Fibroblast of skin of left quadriceps (primary cell): ENCODE measurements at places on chromosomes 4 and X.

DNA sequence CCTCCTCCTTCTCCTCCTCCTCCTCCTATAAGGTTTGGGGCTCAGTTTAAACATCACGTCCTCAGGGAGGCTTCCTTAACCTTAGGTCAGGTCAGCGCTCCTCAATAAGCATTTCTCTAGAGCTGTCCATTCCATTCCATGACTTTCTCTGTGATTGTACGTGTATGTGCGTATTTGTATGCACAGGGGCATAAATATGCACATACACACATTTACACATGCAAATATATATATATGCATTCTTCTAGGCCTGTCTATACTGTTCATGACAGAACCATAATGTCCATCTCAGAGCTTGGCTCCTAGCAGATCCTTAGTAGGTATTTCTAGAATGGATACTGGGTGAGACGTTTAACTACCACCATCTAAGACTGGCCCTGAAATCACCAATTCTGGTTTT is 258.6 kb downstream of the STIM2 start:
- no peak for DNase-seq

- no peak for DNase-seq
These were observed 69.7 kb downstream of the CD99L2 start for GRCh38 chrX:150828785-150829184.

GRCh38 chrX:47239199-47239598 is 6.4 kb downstream of the USP11 start:
- no peak for DNase-seq

- DNase-seq, result no peak
These were observed 1528.3 kb downstream of the RPA4 start for GRCh38 chrX:98412058-98412457.

GRCh38 chr4:67892253-67892652 is 8.5 kb upstream of the TMPRSS11D start:
- DNase-seq, result no peak

GRCh38 chrX:154116426-154117211 is 19.1 kb upstream of the MECP2 start:
- no peak for DNase-seq

DNA sequence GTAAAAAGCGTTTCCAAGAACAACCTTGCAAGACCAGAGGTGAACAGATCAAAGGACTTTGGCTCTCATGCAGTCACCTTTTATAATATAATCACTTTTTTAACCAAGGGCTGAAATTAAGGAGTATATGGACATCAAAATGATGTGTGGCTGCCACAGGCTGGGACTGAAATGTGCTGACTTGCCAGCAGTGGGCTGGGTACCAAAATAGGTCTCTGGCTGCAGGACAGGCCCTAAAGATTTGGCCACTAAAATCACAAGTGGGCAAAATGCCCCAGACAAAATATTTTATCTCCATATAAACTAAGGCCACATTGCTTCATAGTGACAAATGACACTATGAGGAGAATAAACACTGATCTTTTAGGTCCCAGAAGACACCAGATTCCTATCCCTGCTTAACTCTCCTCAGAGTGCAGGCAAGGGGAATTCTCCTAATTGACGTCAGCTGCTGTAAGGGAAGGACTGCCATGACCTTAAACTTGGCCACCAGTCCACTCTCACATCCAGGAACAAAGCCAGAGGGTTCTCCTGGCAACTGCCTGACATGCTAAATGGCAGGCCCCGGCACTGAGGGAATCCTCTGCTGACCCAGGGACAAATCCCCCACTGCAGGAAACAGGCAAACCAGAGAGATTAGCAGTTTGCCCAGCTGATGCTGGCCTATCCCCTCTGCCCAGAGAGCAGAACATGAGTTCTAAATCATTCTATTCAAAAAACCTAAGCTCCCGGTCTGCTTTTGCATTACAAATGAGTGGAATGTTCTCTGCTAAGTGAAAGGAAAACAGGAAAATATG is 155.8 kb downstream of the PPP3CA start:
- no peak for DNase-seq

DNA sequence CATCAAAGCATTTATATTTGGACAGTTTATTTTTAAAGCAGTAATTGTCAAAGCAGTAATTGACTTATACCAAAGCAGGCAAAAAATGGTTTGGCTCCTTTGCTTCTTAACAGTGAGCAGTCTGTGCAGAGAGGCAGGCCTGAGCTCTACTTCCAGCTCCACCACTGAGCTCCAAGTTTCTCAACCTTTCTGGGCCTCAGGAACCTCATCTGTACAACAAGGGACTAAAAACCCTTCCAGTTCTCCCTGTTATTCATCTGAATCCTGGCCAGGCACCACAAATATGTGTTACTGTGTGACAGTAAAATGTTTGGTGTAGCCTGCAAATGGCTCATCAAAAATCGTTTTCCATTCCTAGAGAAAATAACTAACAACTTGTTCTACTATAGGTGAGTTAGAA is 88.7 kb upstream of the TTC29 start:
- no peak for DNase-seq

- no peak for DNase-seq
These were observed 331.5 kb downstream of the NKX6-1 start for GRCh38 chr4:84167564-84167963.

GRCh38 chr4:157217708-157218107 is 2.8 kb upstream of the GRIA2 start:
- DNase-seq, result peak; percentile 2

DNA sequence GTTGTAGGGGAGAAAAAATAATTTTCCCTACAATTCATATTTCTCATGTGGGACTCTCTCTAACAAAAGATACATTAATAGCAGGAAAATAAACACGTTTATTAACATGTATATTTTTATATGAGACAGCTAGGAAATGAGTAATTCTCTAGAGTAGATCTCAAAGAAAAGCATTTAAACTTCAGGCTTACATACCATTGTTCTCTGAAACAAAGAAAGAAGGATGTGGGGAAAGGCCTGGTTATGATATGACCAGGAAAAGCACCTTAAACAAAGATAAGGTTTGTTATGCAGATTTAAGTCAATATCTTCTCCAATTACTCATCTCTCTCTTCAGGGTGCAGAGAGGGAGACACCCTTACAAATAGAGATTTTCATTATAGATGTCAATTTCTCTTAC is 131.3 kb downstream of the SLC7A11 start:
- no peak for DNase-seq

DNA sequence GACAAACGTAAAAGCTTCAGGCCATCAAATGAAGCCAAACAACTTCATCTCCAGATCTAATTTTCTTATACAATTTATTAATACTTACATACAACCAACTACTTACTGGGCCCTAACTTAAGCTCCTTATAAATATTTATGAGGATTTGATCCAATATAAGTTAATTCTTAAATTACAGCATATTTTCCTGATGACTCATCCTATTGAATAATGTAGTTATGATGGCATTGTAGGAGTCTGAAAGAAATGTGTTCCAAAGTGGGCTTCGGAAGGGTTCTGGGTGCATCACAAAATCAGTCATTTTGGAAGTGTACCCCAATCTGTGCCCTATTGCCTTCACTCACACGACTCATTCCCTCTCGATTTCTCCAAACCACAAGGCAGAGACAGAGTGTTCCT is 455.1 kb upstream of the CTSO start:
- DNase-seq, result no peak
